Kidney (tissue), 22 donors: ENCODE measurements at places on chromosomes 7 and 10. TPM values are rescaled to one million over a fixed set of nuclear protein-coding genes. Genes with fewer than 3 reads are reported as not detected.

DNA sequence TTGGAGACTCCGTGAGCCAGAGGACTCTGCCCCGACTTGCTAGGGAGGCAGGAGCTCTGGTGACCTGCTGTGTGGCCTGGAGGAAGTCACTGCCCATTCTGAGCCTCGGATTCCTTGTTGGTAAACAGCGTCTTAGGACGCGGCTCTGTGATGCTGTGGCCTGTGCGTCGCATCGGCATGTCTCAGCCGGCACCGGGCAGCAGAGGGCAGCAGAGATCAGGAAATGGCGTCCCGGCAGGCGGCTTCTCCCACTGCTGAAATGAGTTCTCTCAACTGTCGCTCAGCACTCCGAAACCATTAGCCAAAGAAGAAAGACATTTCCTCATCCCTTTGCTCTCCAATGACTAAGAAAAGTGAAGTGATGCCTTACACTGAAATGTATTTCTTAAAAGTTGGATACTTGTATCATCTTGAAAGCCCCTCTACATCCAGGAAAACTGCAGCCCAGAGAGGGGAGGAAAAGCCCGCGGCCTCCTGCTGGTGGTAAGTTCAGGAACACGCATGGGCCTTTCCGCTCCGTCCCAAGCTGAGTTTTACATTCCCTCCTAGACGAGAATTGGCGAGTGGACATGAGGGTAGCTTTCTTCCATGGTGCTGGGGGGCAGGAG is 91.7 kb downstream of the WDR11 start:
- peak; percentile 90 for DNase-seq

- DNase-seq: no peak
Observed at GRCh38 chr7:128939861-128940410, 2.2 kb downstream of the IRF5 start.

GRCh38 chr7:96837593-96837992 is 127.9 kb upstream of the SEM1 start:
- DNase-seq: no peak

DNA sequence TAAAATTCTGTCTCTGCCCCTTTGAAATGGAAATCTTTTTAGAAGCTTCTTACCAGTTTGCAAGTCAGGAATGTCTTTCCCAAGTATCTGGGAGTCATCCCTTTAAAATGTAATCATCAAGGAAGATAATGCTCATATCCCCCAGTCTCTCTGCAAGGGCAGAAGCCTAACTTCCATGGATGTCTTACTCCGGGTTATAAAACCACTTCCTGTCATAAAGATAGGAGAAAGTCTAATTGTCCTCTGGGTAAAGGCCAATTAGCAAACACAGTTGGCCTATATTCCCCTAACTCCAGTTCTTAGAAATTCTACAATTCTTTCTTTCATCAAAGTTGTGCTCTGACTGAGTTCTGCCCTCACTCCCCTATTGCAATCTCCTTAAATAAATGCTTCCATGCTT is 1631.5 kb upstream of the LRRTM3 start:
- no peak for DNase-seq

DNA sequence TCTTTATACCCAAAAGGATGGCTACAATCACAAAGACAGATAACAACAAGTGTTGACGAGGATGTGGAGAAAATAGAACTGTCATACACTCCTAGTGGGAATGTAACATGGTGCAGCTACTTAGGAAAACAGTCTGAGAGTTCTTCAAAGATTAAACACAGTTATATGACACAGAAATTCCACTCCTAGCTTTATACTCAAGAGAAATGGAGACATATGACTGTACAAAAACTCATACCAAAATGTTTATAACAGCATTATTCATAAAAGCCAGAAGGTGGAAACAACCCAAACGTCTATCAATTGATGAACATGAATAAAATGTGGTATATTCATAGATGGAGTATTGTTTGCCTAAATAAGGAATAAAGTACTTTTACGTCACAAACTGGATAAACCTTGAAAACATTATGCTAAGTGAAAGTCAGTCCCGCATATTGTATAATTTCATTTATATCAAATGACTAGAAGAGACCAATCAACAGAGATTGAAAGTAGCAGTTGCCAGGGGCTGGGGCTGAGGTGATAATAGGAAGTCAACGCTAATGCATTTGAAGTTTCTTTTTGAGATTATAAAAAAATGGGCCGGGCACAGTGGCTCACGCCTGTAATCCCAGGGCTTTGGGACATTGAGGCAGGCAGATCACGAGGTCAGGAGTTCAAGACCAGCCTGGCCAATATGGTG is 61.6 kb upstream of the SRPK2 start:
- DNase-seq: no peak

The C10orf71 gene
- not detected for total RNA-seq

- no peak for DNase-seq
Observed at GRCh38 chr10:60203993-60204618, 185.6 kb downstream of the ANK3 start.

The VSTM2A gene
- total RNA-seq: not detected

- DNase-seq: no peak
Observed at GRCh38 chr7:151727579-151728285, 149.2 kb downstream of the PRKAG2 start.

DNA sequence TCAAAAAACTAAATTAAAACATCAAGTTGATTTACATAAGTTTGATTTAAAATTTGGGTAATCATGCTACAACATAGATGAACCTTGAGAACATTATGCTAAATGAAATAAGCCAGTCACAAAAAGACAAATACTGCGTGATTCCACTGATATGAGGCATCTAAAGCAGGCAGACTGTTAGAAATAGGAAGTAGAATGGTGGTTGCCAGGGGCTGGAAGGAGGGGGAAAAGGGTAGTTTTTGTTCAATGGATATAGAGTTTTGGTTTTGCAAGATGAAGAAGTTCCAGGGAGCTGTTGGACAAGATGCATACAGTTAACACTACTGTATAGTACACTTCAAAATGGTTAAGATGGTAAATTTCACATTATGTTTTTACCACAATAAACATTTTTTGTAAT is 45.0 kb upstream of the IFRD1 start:
- DNase-seq: no peak

DNA sequence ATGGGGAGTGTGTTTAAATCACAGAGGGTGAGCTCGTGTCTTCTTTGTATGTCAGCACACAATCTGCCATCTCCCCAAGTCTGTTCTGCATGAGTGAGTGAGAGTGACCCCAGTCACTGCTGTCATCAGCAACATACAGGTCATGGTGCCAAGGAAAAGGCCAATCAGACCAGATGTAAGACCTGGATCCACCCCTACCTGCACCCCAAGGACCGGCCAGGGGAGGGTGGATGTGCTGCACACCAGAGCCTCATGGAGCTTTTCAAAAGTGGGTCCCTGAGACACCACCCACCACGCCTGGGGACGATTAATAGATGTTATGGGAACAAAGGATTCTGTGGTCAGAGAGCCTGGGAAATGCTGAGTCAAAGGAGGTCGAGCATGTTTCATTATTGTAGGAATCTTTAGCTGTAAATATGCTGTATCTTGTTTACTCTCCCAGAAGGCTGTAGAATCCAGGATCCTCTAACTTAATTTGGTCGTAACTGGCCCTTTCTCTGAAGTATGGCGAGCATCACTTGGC is 420.5 kb downstream of the RPS24 start:
- no peak for DNase-seq

- no peak for DNase-seq
Observed at GRCh38 chr7:17239683-17240521, 58.5 kb upstream of the AHR start.

The ASZ1 gene
- total RNA-seq: not detected

DNA sequence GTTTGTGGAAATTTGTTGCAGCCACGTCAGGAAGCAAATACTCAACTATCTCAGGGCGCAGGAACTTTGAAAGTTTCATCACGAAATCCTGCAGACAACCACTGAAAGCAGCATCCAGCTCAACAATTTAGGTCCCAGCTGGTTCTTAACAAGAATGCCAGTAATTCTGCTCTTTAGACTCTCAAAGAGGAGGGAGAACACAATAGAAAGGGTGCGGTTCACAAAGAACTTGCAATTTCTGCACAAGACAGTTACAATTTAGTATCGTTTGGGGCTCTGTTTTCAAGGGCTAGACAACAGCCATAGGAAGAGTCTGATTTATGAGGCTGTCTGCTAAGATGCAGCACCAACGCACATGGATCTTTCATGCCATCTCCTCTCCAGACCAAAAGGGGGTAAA is 223.1 kb downstream of the FGFR2 start:
- DNase-seq: no peak

The GATA3 gene
- total RNA-seq: 23.5 TPM

DNA sequence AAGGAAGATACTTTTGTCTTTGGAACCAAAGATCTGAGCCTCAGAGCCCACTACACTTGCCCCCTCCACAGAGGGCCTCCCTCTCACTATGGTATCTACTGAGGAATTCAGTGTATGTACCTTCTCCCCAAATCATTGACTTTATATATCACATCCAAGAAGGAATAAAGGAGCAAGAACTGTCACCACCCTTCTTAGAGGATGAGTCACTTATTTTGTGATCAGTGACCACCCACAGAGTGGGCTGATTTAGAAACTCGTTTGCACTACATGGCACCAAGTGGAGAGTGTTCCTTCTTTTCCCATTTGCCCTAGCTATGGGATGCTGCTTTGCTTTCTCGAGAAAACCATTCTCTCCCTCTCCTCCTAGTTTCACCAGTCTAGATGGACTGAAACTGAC is 5.7 kb downstream of the TMEM243 start:
- DNase-seq: no peak

DNA sequence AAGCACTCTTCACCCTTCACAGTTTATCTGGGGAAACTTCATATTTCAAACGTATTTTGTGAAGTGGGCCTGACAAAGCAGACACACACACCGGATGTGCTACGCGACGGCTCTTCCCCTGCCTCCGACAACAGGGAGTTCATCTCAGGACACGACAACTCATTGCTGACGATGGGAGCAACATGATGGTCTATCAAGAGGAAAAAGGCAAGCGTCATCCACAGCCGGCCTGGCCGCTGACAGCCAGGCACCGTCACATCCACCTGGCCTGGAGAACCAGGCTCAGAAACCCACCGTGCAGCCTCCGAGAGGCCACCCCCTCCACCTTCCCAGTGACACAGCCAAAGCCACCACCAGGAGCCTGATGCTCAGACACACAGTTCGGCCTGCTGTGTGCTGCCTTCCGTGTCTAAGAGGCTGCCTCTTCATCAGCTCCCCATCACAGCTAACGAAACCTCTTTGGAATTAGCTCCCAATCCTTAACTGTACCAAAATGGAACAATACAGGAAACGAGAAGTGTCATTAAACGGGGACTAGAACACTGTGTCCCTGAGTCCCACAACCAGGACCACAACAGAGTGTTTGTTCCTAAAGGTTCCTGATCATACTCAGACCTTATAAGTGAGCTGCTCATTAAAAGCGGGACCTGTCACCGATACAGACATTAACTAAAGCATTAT is 76.7 kb downstream of the SFMBT2 start:
- no peak for DNase-seq

- DNase-seq: no peak
Observed at GRCh38 chr10:22222236-22223190, 4.7 kb upstream of the EBLN1 start.

- no peak for DNase-seq
Observed at GRCh38 chr7:82481499-82482097, 38.0 kb upstream of the CACNA2D1 start.

GRCh38 chr7:149817301-149817771 is 20.8 kb upstream of the ZNF862 start:
- DNase-seq: no peak
